ENCODE measurements at places on chromosomes 5 and 9. TPM values are rescaled to one million over a fixed set of nuclear protein-coding genes. Genes with fewer than 3 reads are reported as not detected.

- no peak overlapping the region for H3K4me3 ChIP-seq
- peak overlapping the region; percentile 80 for H3K27ac ChIP-seq
- peaks cover 16% of the 10 kb centered on the region for H3K4me1 ChIP-seq
- no peaks in the 10 kb centered on the region for H3K27me3 ChIP-seq
- no peaks in the 10 kb centered on the region for H3K36me3 ChIP-seq
These were observed 33.9 kb upstream of the GLIS3 start for GRCh38 chr9:4333787-4334186.

- no peak for DNase-seq
- no peak overlapping the region for H3K27ac ChIP-seq
- peaks cover 29% of the 10 kb centered on the region for H3K36me3 ChIP-seq
- no peak overlapping the region for H3K4me3 ChIP-seq
- no peaks in the 10 kb centered on the region for H3K4me1 ChIP-seq
- H3K27me3 ChIP-seq = no peaks in the 10 kb centered on the region
These were observed 32.4 kb upstream of the TTC23L start for GRCh38 chr5:34806532-34806931.

The RANBP3L gene
- 7.1 TPM for total RNA-seq

The CAMK2A gene
- total RNA-seq = 0.28 TPM

The FABP6 gene
- total RNA-seq = not detected

The COL15A1 gene
- 42.0 TPM for total RNA-seq

GRCh38 chr9:29198861-29199260 lies 1625.6 kb upstream of the C9orf72 start:
- DNase-seq = no peak
- H3K36me3 ChIP-seq = no peaks in the 10 kb centered on the region
- H3K4me3 ChIP-seq = no peak overlapping the region
- no peaks in the 10 kb centered on the region for H3K27me3 ChIP-seq
- no peaks in the 10 kb centered on the region for H3K4me1 ChIP-seq

- H3K4me3 ChIP-seq = no peak overlapping the region
- no peaks in the 10 kb centered on the region for H3K36me3 ChIP-seq
- H3K4me1 ChIP-seq = no peaks in the 10 kb centered on the region
- H3K27me3 ChIP-seq = no peaks in the 10 kb centered on the region
- no peak for DNase-seq
These were observed 600.1 kb upstream of the RGMB start for GRCh38 chr5:98173334-98173733.

- no peaks in the 10 kb centered on the region for H3K27me3 ChIP-seq
- H3K4me3 ChIP-seq = no peak overlapping the region
- H3K36me3 ChIP-seq = no peaks in the 10 kb centered on the region
- H3K27ac ChIP-seq = no peak overlapping the region
These were observed 1833.8 kb downstream of the EFNA5 start for GRCh38 chr5:105836887-105837286.

DNA sequence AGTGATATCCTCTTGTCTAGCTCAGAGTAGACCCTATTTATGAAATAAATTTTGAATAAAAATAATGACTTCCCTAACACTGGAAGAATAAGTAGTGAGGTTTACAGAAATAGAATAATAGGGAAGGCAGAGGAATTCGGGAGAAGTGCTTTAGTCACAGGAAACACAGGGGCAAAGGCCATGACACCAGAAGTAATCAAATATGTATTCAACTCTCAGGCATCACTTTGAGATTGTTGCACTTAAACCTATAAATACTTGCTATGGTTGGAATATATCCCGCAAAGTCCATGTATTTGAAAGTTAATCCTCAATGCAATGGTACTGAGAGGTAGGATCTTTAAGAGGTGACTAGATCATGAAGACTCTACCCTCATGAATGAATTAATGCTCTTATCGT lies 166.8 kb downstream of the YIPF5 start:
- H3K27me3 ChIP-seq = no peaks in the 10 kb centered on the region
- no peak for DNase-seq
- no peaks in the 10 kb centered on the region for H3K36me3 ChIP-seq
- no peaks in the 10 kb centered on the region for H3K4me1 ChIP-seq
- H3K27ac ChIP-seq = no peak overlapping the region

- no peak for DNase-seq
- H3K36me3 ChIP-seq = no peaks in the 10 kb centered on the region
- H3K27me3 ChIP-seq = no peaks in the 10 kb centered on the region
- no peaks in the 10 kb centered on the region for H3K4me1 ChIP-seq
- H3K27ac ChIP-seq = no peak overlapping the region
These were observed 370.9 kb downstream of the PLK2 start for GRCh38 chr5:58088941-58089340.

GRCh38 chr5:94197970-94198369 lies 420.4 kb downstream of the KIAA0825 start:
- H3K4me3 ChIP-seq = no peak overlapping the region
- no peaks in the 10 kb centered on the region for H3K36me3 ChIP-seq
- H3K27ac ChIP-seq = no peak overlapping the region
- no peaks in the 10 kb centered on the region for H3K4me1 ChIP-seq

GRCh38 chr5:131617140-131617822 lies 17.7 kb downstream of the RAPGEF6 start:
- H3K4me1 ChIP-seq = no peaks in the 10 kb centered on the region
- H3K4me3 ChIP-seq = no peak overlapping the region
- H3K27ac ChIP-seq = no peak overlapping the region
- H3K36me3 ChIP-seq = no peaks in the 10 kb centered on the region
- no peak for DNase-seq

The OR13C3 gene
- total RNA-seq = not detected

The GPR151 gene
- total RNA-seq = not detected

DNA sequence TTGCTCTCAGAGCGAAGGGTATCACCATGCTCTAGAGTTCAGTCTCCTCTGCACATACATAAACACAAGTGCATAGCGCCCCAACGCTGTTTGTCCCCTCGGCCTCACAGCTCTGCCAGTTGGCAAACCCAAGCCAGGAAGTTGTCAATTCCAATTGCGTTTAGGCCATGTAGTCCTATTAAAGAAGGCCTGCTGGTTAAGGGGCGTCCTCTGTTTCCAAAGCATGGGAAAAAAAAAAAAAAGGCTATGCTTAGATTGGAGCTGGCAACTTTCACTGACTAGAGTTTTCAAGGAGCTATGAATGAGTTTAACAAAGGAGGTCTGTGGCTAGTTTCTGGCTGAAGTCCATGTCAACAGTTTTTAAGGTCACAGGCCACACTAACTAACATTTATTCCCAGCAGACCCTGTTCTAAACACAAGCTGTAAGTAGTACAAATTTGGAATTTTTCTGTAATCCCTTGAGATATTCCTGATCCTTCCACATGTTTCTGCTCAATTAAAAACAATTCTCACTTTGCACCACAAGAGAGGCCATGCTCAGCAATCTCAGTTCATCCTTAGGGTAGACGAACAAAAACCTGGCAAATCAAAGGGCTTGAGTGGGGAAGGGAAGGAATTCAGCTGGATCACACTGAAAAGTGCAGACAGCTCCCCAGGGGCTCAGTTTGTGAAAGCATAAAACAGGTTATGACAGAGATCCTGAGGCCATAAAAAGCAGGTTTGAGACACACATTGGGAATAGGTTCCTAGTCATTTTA lies 187.7 kb downstream of the DENND1A start:
- H3K36me3 ChIP-seq = no peaks in the 10 kb centered on the region
- peaks cover 4% of the 10 kb centered on the region for H3K4me1 ChIP-seq
- no peak overlapping the region for H3K4me3 ChIP-seq
- no peak for DNase-seq
- no peaks in the 10 kb centered on the region for H3K27me3 ChIP-seq

The PCDHGA12 gene
- total RNA-seq = 4.0 TPM

- H3K4me3 ChIP-seq = no peak overlapping the region
- DNase-seq = no peak
- H3K27me3 ChIP-seq = no peaks in the 10 kb centered on the region
- H3K4me1 ChIP-seq = no peaks in the 10 kb centered on the region
These were observed 55.6 kb downstream of the SPTLC1 start for GRCh38 chr9:92059661-92060060.

The CDH9 gene
- 2.1 TPM for total RNA-seq

DNA sequence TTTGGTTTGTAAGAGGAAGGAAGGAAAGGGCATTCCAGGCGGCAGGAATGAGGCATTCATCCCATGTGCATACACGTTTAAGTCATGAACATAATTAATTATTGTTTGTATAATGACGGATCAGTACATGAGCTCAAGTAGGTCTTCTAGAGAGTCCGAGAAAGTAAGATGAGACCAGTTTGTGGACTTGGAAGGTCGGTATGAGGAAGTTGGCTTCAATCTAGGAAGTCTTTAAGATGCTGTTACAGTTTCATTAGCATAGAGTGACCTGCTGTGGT lies 2.1 kb downstream of the GTF3C4 start:
- no peaks in the 10 kb centered on the region for H3K4me1 ChIP-seq
- H3K4me3 ChIP-seq = peak overlapping the region; percentile 30
- no peak overlapping the region for H3K27ac ChIP-seq

The ENHO gene
- total RNA-seq = 0.22 TPM

The GPX8 gene
- total RNA-seq = 29.7 TPM

The CD180 gene
- total RNA-seq = 3.3 TPM

DNA sequence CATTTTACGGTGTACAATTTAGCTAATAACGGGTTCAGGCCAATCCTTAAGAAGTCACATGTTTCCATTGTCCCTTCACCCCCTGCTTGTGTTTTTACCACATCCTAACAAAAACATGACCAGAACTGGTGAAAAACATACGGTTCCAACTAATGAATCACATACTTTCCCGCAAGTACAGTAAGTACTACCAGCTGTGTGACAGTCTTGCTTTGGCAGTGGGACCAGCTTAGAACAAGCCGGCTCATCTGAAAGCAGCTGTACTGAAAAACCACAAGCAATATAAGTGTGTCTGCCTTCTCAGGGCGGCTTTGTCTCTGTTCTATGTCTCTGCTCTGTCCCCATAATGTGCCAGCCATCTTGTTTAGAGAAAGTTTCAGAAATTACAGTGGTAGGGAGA lies 242.5 kb downstream of the BNC2 start:
- peaks cover 2% of the 10 kb centered on the region for H3K4me1 ChIP-seq
- no peaks in the 10 kb centered on the region for H3K27me3 ChIP-seq
- no peak for DNase-seq
- H3K4me3 ChIP-seq = no peak overlapping the region

DNA sequence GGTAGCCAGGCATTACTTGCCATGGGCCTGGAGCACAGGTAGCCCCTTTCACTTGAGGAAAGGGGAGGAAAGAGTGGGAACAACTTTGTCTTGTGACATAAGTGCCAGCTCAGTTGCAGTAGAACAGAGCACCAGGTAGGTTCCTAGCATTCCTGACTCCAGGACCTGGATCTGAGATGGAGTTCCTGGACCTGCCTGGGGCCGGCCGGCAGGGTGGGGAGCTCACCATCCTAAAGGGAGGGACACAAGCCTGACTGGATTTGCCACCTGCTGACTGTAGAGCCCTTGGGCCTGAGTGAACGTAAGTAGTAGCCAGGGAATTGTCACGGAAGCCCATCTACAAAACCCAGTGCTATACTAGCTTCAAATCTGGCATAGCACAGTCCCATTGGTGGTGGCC lies 653.3 kb upstream of the CDH6 start:
- no peaks in the 10 kb centered on the region for H3K27me3 ChIP-seq
- no peaks in the 10 kb centered on the region for H3K4me1 ChIP-seq
- DNase-seq = no peak
- H3K4me3 ChIP-seq = no peak overlapping the region
- H3K27ac ChIP-seq = no peak overlapping the region

DNA sequence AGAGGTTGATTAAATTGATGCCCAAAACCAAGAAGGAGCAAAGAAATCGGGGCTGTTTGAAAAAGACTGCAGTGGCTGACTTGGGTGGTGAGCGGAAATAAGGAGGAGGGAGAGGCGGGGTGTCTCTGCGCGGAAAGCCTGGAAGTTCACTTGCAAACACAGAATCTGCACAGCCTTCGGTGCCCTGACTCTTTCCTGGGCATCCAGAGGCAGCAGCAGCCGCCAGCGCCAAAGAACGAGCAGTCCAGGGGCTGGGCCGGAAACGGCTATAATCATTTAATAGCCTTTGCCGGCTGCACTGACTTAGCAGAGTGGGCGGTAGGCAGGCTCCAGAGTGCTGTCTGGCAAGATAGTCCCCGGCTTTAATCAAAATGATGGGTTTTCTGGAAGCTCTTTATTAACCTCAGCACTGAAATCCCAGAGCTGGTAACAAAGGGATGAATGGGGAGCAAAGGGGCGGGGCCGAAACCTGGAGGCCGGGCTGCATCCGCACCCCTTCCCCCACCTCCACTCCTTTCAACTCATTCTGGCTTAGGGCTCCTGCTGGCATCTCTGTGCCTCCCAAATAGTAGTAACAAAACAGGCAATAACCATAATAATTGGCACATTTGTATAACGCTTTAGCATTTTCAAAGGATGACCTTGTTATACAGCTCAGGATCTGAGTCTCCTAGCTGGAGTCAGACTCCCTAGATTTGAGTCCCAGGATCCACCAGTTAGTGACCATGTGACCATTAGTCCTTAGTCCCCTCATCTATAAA lies 35.7 kb downstream of the PCDHAC2 start:
- no peaks in the 10 kb centered on the region for H3K36me3 ChIP-seq
- H3K4me1 ChIP-seq = no peaks in the 10 kb centered on the region
- H3K4me3 ChIP-seq = peak overlapping the region; percentile 46
- H3K27ac ChIP-seq = no peak overlapping the region
- no peaks in the 10 kb centered on the region for H3K27me3 ChIP-seq

DNA sequence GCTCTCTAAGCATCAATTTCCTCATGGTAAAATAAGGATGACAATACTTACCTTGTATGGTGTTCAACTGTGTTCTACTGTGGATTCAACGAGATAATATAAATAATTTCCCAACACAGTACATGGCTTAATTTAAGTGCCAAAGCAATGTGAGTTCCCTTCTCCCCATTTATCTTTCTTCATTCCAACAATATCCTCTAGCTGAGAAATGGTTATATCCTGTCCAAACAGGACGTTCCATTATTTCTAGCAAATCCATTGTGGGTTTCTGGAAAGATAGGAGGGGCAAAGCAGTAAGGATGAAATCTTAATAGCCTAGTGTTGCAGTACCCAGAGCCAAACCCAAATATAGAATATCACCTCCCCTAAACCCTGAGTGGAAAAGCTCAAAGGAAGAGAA lies 22.0 kb downstream of the ABCA1 start:
- H3K27me3 ChIP-seq = no peaks in the 10 kb centered on the region
- peaks cover 9% of the 10 kb centered on the region for H3K4me1 ChIP-seq
- no peak for DNase-seq
- H3K27ac ChIP-seq = no peak overlapping the region

The PCDHA12 gene
- 5.2 TPM for total RNA-seq

The FREM1 gene
- total RNA-seq = 8.3 TPM

The ARHGEF37 gene
- 21.8 TPM for total RNA-seq

The PCDHGB6 gene
- 7.5 TPM for total RNA-seq

DNA sequence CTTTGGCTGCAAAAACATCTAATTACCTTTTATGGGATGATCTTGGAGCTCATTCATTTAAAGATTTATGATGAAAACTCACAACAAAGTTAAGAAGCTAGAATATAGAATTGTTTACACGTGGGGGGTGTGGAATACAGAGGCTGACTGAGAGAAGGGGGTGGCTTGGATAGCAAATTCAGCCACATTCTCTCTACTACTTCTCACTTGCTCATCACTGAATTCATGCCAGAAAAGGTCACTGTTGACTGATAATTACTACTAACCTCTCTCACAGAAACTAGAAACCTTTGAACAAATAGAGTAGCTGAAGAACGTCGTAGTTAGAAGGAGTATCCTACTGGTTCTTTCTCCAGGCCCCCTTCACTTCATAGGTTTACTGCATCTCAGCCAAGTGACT lies 808.2 kb downstream of the BRINP1 start:
- H3K4me3 ChIP-seq = no peak overlapping the region
- H3K36me3 ChIP-seq = no peaks in the 10 kb centered on the region
- no peak overlapping the region for H3K27ac ChIP-seq
- H3K4me1 ChIP-seq = no peaks in the 10 kb centered on the region
- no peak for DNase-seq
- no peaks in the 10 kb centered on the region for H3K27me3 ChIP-seq

The IL7R gene
- 53.7 TPM for total RNA-seq
